A549 treated with AZD2906 at 1 μM for 4 hours (cell line): ENCODE measurements at places on chromosomes 2 and 18. TPM values are rescaled to one million over a fixed set of nuclear protein-coding genes. Genes with fewer than 3 reads are reported as not detected.

The COLEC12 gene
- 0.02 to 0.06 TPM (median 0.03 TPM) in 5 replicates for total RNA-seq

The SERPINB2 gene
- total RNA-seq = 0.05 to 0.09 TPM (median 0.05 TPM) in 3 of 5 replicates, not detected in the others

The ITGA4 gene
- total RNA-seq = 1.4 to 2.3 TPM (median 2.0 TPM) in 5 replicates

The SP140 gene
- total RNA-seq = 0.14 TPM in 1 of 5 replicates, not detected in the others

The ATIC gene
- total RNA-seq = 197 to 212 TPM (median 202 TPM) in 5 replicates

The COPS7B gene
- total RNA-seq = 34.9 to 42.8 TPM (median 40.5 TPM) in 5 replicates

The NGEF gene
- 13.0 to 16.8 TPM (median 15.5 TPM) in 5 replicates for total RNA-seq

The LRRC30 gene
- total RNA-seq = not detected in 5 replicates

The TUBB6 gene
- 199 to 228 TPM (median 208 TPM) in 5 replicates for total RNA-seq

The DPP4 gene
- total RNA-seq = 0.65 to 1.1 TPM (median 0.87 TPM) in 5 replicates

The IL1B gene
- 0.07 to 0.21 TPM (median 0.14 TPM) in 5 replicates for total RNA-seq

The REEP1 gene
- 0.92 to 1.1 TPM (median 1.0 TPM) in 5 replicates for total RNA-seq

The STARD6 gene
- total RNA-seq = not detected in 5 replicates
